ENCODE measurements at places on chromosomes 11 and 22. TPM values are rescaled to one million over a fixed set of nuclear protein-coding genes. Genes with fewer than 3 reads are reported as not detected.
A peak's percentile ranks its signal among the peaks of the same experiment; 100 is the strongest.

DNA sequence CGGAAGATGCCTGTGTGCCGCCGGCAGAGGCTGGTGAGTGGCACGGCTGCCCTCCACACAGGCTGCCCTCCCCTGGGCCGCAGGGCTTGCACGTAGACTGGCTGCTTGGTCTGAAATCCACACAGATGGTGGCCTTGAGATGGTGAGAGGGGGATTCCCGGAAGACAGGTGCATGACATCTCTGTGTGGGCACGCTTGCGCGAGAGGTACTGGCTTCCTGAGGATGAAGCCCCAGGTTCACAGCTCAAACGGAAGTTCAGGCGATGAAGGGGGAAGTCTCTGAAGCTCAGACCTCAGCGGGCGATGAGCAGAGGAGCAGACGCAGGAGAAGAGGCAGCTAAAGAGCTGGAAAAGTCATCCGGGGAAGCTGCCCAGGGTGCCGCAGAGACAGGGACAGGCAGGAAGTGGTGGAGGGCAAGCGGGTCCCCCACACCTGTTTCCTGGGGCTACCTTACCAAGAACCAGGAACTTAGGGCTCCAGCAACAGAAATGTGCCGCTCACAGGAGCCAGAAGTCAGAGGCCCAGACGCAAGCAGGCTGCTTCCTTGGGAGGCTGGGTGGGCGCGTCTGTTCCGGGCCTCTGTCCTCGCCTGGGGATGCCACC is 7.2 kb downstream of the CRELD2 start:
- DNase-seq: no peak

GRCh38 chr11:78202733-78203167 is 14.0 kb downstream of the USP35 start:
- no peak for DNase-seq

- peak; percentile 47 for DNase-seq
Measured at GRCh38 chr11:43941257-43941994, 1.0 kb upstream of the C11orf96 start.

DNA sequence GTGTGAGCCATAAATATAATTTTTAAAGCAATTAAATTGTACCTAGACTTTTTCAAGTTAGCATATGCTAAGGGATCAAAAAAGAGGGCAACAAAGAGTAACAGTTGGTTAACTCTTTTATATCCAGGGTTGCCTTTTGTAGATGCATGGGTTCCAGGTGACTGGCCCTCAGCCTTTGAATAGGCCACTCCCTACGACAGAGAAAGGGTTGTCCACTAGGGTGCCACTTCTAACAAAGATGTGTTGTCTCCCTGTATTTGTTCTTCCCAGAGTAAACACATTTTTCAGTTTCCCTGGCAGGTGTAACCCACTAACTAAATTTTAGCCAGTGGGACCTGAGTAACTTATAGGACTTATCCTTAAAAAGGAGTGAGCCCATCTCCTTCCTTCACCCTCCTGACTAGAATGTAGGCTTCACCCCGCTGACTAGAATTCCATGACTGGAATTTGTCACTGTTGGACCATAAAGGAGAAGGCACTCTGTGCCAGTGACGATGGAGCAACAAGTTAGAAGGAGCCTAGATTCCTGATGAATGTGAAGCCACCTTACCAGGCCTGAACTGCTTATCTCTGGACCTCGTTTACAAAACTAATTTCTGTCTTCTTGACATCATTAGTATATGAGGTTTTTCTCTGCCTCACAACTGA is 16.6 kb downstream of the TUG1 start:
- no peak for DNase-seq

The LRRN4CL gene
- 62.0 TPM for total RNA-seq

Data from fibroblast of the aortic adventitia (primary cell).